Neural crest cell (in vitro differentiated cells): ENCODE measurements at places on chromosomes 7 and 10. TPM values are rescaled to one million over a fixed set of nuclear protein-coding genes. Genes with fewer than 3 reads are reported as not detected.
A peak's percentile ranks its signal among the peaks of the same experiment; 100 is the strongest.

LGI1 gene
- total RNA-seq = 22.6 and 23.6 TPM in 2 replicates

GRCh38 chr10:80561950-80562349 lies 24.2 kb downstream of the SH2D4B start:
- H3K27me3 ChIP-seq = no peaks in the 10 kb centered on the region
- no peak for DNase-seq
- H3K4me3 ChIP-seq = no peak overlapping the region

DNA sequence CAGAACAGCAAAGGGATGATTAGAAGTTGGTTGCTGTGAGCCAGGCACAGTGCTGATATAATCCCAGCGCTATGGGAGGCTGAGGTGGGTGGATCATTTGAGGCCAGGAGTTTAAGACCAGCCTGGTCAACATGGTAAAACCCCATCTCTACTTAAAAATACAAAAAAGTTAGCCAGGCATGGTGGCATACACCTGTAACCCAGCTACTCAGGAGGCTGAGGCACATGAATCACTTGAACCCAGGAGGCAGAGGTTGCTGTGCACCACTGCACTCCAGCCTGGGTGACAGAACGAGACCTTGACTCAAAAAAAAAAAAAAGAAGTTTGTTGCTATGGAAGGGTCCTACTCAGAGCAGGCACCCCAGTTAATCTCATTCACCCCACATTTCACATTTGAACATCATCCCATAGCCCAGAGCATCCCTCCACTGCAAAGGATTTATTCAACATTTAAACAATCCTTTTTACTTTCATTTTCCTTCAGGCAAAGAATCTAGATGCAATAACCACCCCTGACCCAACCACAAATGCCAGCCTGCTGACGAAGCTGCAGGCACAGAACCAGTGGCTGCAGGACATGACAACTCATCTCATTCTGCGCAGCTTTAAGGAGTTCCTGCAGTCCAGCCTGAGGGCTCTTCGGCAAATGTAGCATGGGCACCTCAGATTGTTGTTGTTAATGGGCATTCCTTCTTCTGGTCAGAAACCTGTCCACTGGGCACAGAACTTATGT lies 4.1 kb downstream of the IL6 start:
- peaks cover 21% of the 10 kb centered on the region for H3K27me3 ChIP-seq
- no peak for DNase-seq
- no peak overlapping the region for H3K27ac ChIP-seq
- peaks cover 11% of the 10 kb centered on the region for H3K4me1 ChIP-seq
- H3K4me3 ChIP-seq = no peak overlapping the region
- H3K36me3 ChIP-seq = no peaks in the 10 kb centered on the region

LRRD1 gene
- 0.57 and 0.58 TPM in 2 replicates for total RNA-seq

DNA sequence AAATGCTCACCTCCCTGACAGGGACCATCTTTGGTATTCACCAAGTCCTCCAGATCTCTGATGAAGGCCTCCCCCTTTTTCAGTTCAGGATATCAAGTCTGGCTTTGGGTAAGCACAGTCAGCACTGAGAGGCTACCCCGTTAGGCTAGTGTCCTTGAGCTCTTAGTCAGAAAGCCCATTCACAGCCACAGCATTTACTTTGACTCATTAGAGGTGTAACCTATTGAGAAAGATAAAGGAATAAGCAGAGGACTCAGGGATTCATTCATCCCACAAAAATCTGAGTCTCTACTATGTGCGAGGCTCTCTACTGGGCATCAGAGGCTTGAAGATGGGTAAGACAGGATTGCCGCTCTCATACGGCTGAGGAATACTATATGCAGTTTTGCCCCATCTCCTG lies 14.0 kb upstream of the RAMP3 start:
- H3K4me1 ChIP-seq = no peaks in the 10 kb centered on the region
- no peaks in the 10 kb centered on the region for H3K36me3 ChIP-seq
- H3K4me3 ChIP-seq = no peak overlapping the region
- H3K27ac ChIP-seq = no peak overlapping the region
- no peak for DNase-seq

- H3K27ac ChIP-seq = no peak overlapping the region
- no peak overlapping the region for H3K4me3 ChIP-seq
- no peak for DNase-seq
- peaks cover 9% of the 10 kb centered on the region for H3K36me3 ChIP-seq
Observed at GRCh38 chr7:117776224-117776623, 97.0 kb downstream of the CTTNBP2 start.

DNA sequence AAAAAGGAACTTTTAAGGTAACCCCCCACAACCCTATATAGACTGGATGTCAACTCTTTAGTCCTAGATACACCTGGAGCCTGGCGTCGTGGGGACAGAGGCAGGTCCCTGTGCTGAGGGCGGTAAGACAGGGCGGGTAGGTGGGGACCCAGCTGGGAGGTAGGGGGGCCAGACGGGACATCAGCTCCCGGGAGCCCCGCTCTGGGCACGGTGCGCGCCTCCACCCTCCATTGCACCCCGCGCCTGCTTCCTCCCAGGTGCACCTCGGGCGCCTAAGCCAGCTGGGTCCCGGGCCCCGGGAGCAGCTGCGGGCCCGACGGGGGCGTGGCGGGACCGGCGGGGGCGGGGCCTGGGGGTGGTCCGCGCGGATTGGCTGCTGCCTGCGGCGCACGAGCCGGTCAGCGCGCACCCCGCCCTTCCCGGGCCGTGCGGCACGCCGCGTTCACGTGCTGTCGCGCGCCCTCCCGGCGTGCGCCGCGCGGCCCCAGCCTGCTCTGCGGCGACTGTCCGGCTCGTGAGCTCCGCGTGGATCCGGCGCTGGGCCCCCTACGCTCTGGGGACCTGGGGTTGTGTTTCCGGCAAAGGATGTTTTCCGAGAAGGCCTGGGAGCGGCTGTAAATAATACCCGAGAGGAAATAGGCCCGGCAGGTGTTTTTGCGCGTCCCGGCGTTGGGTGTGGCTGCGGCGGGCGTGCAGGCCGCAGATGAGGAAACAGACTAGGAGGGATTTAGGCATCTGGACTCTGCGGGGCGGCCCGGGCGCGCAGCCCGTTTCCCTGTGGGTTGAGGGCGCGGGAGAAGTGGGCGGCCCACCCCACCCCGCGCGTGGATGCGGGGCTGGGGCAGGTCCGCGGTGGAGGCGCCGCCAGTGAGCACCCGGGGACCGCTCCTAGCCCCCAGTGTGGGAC lies 39.1 kb upstream of the PFKFB3 start:
- H3K27me3 ChIP-seq = no peaks in the 10 kb centered on the region
- H3K4me1 ChIP-seq = peaks cover 40% of the 10 kb centered on the region
- peaks cover 5% of the 10 kb centered on the region for H3K36me3 ChIP-seq
- peak; percentile 61 for DNase-seq

DNA sequence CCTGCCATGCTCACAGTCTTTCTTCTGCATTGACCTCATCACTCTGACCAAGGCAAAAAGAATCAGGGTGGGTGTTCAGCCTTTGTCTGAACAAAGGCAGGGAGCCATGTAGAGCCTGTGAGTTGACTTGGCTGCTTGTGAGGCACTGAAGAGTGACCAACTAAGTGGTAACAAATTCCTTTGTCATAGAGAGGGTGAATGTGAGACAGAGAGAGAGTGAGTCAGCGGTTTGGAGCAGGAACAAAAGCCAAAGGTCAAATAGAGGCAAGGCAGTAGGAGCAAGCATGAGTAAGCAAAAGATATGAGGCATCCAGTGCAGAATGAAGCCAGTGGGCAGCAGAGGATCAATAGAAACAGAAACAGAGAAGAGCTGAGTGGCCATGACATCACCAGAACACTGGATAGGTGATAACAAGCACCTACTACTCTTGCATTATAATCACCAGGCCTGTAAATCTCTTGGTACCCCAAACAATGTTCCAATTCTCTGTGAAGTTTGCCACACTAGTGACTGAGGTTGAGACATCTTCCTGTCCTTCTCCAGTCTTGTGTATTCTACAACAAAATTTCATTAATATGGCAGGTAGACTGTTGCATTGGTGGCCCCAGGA lies 116.2 kb upstream of the LAMB4 start:
- peak overlapping the region; percentile 10 for H3K4me3 ChIP-seq
- no peaks in the 10 kb centered on the region for H3K27me3 ChIP-seq
- H3K36me3 ChIP-seq = no peaks in the 10 kb centered on the region
- DNase-seq = peak; percentile 28
- peaks cover 23% of the 10 kb centered on the region for H3K4me1 ChIP-seq

PITX3 gene
- not detected in 2 replicates for total RNA-seq

GRCh38 chr10:51075043-51075872 lies 971 bp downstream of the PRKG1 start:
- peaks cover 51% of the 10 kb centered on the region for H3K27me3 ChIP-seq
- no peak overlapping the region for H3K27ac ChIP-seq
- H3K36me3 ChIP-seq = no peaks in the 10 kb centered on the region
- H3K4me1 ChIP-seq = peaks cover 15% of the 10 kb centered on the region

DNA sequence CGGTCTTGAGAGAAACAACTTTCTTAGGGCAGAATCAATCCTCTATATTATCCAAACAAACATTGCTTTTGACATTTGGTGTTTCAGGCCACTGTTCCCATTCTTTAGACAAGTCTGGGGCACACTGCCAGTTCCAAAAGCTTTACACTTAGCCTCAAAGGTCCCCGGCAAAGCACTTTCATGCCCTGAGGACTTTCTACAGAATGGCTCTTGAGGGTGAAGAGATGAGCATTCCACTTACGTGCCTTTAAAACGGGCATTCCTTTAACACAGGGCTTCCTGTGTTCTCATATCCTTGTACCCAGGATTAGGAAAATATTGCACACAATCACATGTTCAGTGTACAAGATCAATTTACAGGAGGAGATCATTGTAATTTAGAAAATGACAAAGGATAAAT lies 13.1 kb upstream of the TMEM213 start:
- H3K36me3 ChIP-seq = no peaks in the 10 kb centered on the region
- H3K27me3 ChIP-seq = no peaks in the 10 kb centered on the region
- no peak for DNase-seq
- peaks cover 3% of the 10 kb centered on the region for H3K4me1 ChIP-seq
- no peak overlapping the region for H3K4me3 ChIP-seq
- H3K27ac ChIP-seq = no peak overlapping the region
